Right forelimb (tissue), 1 donor: ENCODE measurements at places on chromosomes 6 and 20.

DNA sequence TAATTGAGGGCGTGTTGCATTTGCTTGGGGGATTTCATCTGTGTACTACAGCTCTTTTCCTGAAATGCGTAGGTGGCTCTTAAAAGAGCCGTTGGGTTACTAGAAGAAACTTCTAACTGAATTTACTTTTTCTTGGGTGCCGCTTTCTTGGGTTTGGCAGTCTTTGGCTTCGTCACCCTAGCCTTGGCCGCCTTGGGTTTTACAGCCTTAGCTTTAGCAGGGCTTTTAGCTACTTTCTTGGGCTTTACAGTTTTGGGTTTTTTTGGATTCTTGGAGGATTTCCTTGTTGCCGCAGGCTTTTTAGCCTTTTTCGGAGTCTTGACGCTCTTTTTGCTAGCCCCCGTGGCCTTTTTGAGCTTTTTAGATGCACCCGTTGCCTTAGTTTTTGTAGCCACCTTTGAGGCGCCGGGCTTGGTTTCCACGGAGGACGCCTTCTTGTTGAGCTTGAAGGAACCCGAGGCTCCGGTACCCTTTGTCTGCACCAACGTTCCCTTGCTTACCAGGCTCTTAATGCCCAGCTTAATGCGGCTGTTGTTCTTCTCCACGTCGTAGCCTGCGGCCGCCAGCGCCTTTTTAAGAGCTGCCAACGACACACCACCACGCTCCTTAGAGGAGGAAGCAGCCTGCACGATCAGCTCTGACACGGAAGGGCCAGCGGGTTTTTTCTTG lies 54.5 kb downstream of the TRIM38 start:
- no peak for DNase-seq

- no peak for DNase-seq
Observed at GRCh38 chr6:4817551-4817950, 41.3 kb downstream of the CDYL start.

GRCh38 chr6:107246972-107247615 lies 131.8 kb upstream of the BEND3 start:
- no peak for DNase-seq

- DNase-seq = peak; percentile 78
Observed at GRCh38 chr20:47682028-47682783, 103.1 kb downstream of the SULF2 start.

- no peak for DNase-seq
Observed at GRCh38 chr20:19510611-19511010, 247.4 kb upstream of the RIN2 start.

DNA sequence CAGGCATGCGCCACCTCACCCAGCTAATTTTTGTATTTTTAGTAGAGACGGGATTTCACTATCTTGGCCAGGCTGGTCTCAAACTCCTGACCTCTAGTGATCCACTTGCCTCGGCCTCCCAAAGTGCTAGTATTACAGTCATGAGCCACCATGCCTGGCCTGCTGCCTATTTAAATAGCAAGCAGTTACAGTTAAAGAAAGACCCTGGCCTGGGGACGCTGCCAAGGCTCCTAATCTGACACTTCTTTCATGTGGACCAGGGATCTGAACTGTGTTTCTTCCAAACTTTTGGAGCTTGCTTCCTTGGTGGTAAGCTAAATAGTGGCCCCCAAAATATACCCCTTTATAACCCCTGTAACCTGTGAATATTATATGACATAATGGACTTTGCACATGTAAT lies 15.3 kb downstream of the PPARD start:
- no peak for DNase-seq

DNA sequence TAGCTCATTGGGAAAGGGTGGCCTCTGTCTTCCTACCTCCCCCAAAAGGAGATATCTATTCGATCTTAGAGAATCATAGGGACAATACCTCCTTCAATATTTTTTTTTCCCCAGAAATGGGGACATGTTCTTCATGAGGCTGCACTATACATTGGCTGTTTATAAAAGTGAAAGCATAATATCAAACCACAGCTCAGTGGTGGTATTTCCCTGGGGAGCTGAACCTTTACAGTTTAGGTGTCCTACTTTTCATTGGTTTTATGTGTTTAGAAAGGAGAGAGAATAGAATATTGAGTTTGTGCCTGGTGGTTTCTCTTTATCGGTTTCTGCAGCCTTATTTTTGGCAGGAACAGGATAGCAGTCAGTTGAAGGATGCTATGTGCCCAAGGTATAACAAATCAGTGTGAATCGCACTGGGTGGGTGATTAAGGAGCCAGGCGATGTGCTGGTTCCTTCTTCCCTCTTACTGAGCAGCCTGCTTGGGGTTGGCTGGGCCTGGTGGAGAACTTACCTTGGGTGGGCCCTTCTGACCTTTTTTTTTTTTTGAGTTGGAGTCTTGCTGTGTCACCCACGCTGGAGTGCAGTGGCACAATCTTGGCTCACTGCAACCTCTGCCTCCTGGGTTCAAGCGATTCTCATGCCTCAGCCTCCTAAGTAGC lies 25.2 kb downstream of the UST start:
- no peak for DNase-seq

- no peak for DNase-seq
Observed at GRCh38 chr6:119333707-119334295, 15.8 kb downstream of the MAN1A1 start.

GRCh38 chr6:18117136-18117535 lies 5.3 kb downstream of the NHLRC1 start:
- DNase-seq = no peak

- DNase-seq = no peak
Observed at GRCh38 chr6:2725999-2726567, 24.6 kb downstream of the MYLK4 start.

- DNase-seq = no peak
Observed at GRCh38 chr20:2314759-2315439, 19.1 kb downstream of the TGM3 start.

DNA sequence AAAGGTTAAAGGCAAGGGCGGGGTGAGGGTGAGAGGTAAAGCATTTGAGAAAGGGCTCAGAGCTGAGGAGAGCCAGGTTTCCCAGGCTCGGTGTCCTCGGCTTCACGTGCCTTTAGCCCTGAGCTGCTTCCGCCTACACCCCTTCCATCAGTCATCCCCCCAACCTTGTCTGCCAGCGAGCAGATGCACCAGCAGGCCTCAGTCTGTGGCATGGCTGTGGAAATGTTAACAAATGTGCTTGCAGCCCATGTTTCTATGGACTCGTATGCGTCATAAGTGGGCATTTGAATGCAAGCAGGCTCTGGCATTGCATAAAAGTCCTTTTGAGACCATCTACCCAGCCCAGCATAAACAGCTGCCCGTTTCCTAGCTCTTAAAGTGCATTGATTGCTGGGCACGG lies 88.8 kb downstream of the SYNJ2 start:
- DNase-seq = no peak

- no peak for DNase-seq
Observed at GRCh38 chr6:118134736-118135135, 227.7 kb downstream of the SLC35F1 start.

DNA sequence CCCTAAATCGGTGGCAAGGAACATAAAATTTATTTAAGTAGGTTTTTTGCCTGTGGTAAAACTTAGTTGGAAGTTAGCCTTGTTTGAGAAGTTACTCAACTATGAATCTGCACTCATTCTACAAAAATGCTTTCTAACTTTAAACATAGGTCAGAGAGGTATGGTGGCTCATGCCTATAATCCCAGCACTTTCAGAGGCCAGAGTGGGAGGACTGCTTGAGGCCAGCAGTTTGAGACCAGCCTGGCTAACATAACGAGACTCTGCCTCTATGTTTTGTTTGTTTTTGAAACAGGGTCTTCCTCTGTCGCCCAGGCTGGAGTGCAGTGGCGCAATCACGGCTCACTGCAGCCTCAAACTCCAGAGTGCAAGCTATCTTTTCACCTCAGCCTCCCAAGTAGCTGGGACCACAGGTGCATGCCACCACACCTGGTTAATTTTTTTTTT lies 16.2 kb downstream of the USP49 start:
- DNase-seq = no peak

DNA sequence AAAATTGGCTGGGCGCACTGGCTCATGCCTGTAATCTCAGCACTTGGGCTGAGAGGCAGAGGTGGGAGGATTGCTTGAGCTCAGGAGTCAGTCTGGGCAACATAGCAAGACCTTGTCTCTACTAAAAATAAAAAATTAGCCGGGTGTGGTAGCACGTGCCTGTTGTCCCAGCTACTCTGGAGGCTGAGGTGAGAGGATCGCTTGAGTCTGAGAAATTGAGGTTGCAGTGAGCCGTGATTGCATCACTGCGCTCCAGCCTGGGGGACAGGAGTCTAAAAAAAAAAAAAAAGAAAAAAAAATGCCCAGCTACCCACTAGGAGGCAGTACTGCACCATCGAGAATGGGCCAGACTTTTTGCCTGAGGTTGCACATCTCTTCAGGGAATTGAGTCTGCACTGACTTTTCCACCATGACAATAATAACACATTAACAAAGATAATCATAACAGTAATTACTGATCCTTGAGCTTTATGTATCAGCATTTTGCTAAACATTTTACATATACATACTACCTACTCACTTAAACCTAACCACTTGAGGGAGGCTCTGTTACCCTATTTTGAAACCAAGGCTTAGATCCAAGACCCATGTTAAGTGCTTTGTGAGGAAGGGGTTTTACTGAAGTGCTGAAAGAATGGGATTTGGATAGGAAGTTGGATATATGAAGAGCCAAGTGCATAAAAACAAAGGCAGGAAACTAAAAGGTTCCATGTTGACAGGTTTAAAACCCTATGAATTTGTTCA lies 21.0 kb downstream of the SRSF3 start:
- no peak for DNase-seq

DNA sequence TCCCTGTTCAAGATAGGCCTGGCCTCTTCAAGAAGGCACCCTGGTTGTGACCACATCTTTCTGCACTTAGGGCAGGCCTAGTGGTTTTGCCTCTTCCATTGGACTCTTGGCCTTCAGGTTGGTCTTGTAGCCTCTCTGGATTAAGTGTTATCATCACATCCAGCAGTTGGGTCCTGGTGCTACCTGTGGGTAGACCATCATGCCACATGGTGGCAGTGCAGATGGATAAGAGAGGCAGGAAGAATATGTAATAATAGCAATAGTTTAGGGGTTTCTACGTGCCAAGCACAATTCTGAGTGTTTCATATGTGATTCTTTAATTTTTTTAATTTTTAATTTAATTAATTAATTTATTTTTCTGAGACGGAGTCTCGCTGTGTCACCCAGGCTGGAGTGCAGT lies 28.5 kb upstream of the SNRPB2 start:
- no peak for DNase-seq

DNA sequence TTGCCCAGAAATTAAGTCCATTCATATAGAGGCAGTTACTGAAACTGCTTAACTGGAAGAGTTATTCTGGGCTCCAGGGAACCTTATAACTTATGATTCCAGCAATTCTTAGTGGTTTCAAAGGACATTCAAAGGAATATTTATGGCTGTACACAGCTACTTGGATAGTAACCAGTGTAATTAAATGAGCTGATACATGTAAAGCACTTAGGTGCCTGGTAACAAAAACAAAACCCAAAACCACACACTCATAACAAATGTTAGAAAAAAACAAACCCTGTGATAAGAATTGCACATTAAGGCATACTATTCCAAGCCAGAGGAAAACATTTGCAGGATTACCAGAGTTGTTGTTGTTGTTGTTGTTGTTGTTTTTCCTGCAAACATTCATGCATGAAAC lies 51.5 kb downstream of the STK4 start:
- no peak for DNase-seq

GRCh38 chr6:38413102-38413800 lies 226.5 kb downstream of the BTBD9 start:
- DNase-seq = no peak

- no peak for DNase-seq
Observed at GRCh38 chr6:27375613-27376079, 12.9 kb upstream of the ZNF391 start.

- DNase-seq = peak; percentile 45
Observed at GRCh38 chr6:133707456-133707855, 181.5 kb upstream of the TCF21 start.

- DNase-seq = no peak
Observed at GRCh38 chr20:4226330-4227084, 211.1 kb upstream of the RNF24 start.

DNA sequence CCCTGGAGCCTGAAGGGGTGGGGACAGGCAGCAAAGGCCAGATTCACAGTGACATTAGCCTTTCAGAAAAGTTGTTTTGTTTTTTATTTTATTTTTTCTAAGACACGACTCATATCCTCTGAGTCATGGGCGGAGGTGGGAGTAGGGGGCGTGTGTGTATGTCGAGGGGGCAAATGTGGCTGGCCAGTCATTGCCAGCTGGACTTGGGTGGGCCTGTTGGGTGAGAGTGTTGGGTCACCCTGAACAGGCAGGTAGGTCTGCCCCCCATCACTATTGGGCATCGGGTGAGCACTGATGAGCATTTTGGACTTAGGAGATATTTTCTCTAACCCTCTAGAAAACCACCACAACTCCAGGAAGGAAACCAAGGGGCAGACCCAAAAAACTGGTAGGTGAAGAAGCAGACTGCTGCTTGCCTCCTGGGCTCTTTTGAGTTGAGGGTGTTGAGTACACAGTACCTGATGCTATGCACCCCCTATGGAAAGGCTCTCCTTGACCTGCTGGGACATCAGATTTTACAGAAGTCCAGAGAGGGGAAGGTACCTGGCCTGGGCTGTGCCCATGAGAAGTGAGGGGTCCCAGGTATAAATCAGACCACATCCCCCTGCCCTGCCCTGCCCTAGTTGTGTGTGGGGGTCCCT lies 5.6 kb downstream of the SMIM29 start:
- no peak for DNase-seq

DNA sequence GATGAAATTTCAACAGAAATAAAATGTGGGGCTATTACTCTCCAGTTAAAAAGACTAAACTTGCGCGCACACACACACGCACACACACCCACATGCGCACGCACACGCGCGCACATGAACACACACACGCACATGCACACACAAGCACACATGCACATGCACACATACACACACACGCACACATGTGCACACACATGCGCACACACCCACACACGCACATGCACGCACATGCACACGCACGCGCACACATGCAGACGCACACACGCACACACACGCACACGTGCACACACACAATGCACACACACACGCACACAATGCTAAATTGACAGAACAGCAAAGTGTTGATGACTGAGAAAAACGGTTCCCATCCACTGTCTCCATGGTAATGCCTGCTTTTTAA lies 754.1 kb downstream of the CBLN4 start:
- DNase-seq = no peak

- no peak for DNase-seq
Observed at GRCh38 chr6:22833191-22833590, 263.8 kb downstream of the HDGFL1 start.

DNA sequence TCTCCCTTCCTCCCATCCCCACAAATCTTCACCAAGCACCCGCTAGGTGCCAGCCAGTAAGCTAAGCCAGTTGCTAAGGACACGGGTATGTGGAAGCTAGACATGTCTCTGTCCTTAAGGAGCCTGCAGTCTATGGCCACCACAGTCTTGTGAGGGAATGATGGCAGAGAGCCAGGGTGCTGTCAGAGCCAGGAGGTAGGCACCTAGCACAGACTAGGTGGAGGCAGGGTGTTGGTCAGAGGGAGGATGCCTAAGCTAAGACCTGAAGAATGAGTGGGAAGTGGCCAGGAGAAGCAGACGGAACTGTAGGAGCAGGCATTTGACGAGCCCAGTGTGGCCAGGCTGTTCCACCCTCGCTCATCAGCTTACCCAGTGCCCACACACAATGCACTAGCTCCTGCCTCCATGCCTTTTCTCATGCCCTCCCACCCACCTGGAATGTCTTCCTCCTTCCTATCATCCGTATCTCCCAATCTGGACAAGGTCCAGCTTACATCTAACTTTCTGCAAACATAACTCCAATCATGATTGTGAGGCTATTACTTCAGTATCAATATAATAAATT lies 125.6 kb downstream of the FOXC1 start:
- DNase-seq = no peak

- no peak for DNase-seq
Observed at GRCh38 chr6:129481706-129482105, 228.3 kb downstream of the ARHGAP18 start.
